ENCODE measurements at places on chromosomes 12 and 14. TPM values are rescaled to one million over a fixed set of nuclear protein-coding genes. Genes with fewer than 3 reads are reported as not detected.

DNA sequence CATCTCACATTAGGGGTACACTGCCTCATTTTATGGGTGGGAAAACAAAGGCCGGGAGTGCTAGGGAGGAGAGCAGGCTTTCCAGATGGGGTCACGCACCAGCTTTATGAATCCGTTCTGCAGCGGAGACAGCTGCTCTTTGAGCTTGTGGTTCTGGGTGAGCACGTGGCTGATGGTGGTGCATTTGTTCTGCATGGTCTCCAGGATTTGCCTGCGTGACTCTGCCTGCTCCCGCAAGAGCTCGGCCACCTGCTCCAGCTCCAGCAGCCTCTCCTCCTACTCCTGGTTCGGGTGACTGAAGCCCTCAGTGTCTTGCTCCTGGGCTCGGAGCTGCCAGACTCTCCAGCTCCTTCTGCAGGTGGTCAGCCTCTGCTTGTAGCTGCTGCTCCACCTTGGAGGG is 23.6 kb upstream of the BLTP3B start:
- no peak for DNase-seq

The ADAM21 gene
- total RNA-seq: 0.32 TPM

DNA sequence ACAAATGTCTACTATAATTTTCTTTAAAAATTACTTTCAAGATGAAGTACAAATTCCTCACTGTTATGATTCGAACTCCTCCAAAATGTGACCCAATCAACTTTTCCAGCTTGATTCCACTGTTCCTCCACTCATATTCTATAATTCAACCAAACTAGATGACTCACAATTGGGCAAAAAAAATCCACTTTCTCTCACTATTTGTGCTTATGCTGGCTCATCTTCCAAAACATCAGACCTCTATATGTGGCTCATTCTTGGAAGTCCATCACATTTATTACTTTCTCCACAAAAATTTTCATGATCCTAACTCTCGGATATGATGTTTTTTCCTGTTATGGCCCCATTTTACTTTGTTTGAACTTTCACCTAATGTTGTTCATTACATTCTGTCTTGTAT is 26.9 kb upstream of the RXYLT1 start:
- DNase-seq: no peak

GRCh38 chr14:58078068-58078467 is 73.9 kb downstream of the ARMH4 start:
- DNase-seq: no peak

DNA sequence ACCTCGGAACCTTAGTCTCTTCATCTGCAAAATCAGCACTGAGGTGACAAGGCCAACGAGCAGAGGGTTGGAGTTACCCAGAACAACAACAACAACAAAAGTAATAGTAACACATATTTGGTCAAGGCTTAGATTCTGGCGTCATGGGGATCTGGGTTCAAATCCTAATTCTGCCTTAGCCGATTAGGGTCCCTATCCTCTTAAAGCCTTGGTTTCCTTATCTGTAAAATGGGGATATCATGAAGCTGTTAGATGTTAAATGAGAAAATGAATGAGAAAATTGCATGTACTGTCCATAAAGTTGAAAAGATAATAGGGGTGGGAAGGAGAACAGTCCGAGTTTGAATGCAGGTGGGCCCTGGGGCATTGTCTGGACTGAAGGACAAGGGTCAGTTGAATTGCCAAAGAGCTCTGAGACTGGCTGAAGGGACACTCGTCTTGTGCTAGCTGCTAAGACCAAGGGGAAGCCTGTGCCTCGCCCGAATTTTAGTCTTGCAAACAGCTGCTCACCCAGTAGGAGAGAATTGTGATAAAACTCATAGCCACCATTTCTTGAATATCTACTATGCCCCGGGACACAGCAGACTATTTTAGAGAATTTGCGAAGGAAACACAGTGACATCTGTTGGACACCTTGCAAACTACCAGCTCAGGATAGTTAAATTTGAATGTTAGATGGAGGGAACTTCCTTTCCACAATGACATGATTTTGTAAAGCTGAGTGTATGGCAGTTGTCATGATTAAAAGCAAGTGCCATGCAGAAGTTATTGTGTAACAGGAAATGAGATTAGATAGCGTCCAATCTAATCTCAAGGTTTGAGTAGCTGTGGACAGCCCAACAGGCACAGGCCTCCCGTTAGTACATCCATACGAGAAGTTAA is 6.8 kb upstream of the HNF1A start:
- DNase-seq: peak; percentile 62

The ACSM4 gene
- total RNA-seq: not detected

The ESRRB gene
- total RNA-seq: not detected

- no peak for DNase-seq
Measured at GRCh38 chr14:45716572-45716971, 463.6 kb upstream of the MIS18BP1 start.

GRCh38 chr12:5694759-5695409 is 250.2 kb downstream of the ANO2 start:
- no peak for DNase-seq

DNA sequence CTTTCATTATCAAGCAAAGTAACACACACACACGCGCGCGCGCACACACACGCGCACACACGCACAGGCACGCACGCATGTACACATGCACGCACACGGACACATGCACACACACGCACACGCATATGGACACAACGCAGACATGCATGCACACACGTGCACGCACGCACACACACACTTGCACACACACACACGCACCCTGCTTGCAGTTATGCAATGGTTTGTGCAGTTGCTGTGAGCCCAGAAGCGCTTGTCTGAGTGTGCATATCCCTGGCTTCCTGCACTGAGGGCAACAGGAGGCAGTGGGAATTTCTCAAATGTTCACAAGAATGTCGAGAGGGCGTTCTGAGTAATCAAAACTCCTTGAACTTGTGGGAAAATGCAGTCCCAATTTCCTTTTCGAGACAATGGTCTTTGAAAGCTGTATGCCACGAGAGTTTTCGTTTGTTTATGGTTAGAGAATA is 41.6 kb downstream of the NFKBIA start:
- DNase-seq: no peak

The INHBC gene
- not detected for total RNA-seq

The KRT80 gene
- total RNA-seq: not detected

- DNase-seq: no peak
Measured at GRCh38 chr14:30330445-30330844, 228.5 kb upstream of the G2E3 start.

- no peak for DNase-seq
Measured at GRCh38 chr12:44362947-44363346, 513.2 kb downstream of the NELL2 start.

The EGLN3 gene
- total RNA-seq: 0.07 TPM

The C3AR1 gene
- 0.21 TPM for total RNA-seq

- no peak for DNase-seq
Measured at GRCh38 chr14:46433381-46433780, 218.2 kb downstream of the RPL10L start.

DNA sequence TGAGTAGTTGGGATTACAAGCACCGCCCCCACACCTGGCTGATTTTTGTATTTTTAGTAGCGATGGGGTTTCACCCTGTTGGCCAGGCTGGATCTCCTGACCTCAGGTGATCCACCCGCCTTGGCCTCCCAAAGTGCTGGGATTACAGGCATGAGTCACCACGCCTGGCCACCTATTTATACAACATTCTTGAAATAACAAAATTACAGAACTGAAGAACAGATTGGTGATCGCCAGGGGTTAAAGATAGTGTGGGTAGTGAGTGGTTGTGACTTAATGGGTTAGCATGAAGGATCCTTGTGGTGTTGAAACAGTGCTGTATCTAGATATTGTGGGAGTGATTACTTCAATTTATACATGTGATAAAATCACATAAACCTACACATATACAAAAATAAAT is 7.4 kb downstream of the GLIPR1L1 start:
- DNase-seq: no peak

GRCh38 chr12:851913-852312 is 97.6 kb downstream of the RAD52 start:
- DNase-seq: no peak

- no peak for DNase-seq
Measured at GRCh38 chr12:130803702-130804101, 35.3 kb downstream of the STX2 start.

The WDR89 gene
- total RNA-seq: 27.7 TPM

The MARK3 gene
- total RNA-seq: 62.2 TPM

DNA sequence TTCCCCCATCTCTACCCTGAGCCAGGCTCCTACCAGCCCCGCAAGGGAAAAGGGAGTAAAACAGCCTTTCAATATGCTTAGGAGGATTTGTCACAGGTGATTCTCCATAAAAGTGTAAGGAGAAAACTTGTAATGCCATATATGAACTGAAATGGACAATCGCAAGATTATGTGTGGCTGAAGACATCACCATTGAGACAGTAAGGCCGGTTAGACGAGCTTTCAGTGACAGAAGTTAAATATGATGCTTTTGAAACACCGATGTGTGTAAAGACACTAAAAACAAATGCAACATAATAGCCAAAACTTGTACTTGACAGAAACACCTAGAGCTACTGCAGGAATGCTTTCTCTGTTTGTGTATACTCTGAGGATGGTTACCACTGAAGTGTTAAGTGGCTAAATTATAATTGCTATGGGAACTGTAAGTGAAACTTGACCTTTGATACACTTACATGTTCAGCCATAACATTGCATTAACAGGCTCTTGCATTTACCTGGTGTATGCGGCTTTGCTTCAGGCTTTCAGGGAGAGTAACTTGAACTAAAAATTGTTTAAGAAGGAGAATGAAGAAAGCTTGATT is 42.3 kb downstream of the FAR2 start:
- no peak for DNase-seq

DNA sequence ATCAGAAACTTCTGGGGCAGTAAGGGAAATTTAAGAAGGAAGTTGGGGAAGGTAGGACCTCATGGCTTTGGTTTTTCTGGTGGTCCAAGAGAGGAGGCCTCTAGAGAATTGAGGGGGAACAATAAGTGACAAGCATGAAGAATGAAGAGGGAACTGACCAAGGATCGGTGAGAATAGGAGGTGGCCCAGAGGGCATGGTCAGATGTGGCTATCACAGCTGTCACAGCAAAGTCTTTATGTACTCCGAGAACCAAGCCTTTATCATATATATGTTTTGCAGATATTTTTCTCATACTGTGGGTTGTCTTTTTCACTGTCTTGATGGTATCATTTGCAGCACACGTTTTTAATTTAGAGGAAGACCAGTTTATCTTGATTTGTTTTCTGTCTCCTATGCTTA is 64.3 kb downstream of the PPP2R5C start:
- no peak for DNase-seq

GRCh38 chr14:105389534-105389933 is 8.8 kb upstream of the TEX22 start:
- DNase-seq: no peak

DNA sequence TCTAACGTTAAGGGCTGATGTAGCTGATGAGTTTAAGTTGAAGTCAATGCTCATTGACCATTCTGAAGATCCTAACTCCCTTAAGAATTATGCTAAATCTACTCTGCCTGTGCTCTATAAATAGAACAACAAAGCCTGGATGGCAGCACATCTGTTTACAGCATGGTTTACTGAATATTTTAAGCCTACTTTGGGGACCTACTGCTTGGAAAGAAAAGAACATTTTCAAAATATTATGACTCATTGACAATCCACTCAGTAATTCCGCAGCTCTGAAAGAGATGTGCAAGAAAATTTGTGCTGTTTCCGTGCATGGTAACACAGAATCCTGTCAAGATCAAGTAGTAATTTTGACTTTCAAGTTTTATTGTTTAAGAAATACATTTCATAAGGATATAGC is 35.0 kb upstream of the NAV3 start:
- no peak for DNase-seq

DNA sequence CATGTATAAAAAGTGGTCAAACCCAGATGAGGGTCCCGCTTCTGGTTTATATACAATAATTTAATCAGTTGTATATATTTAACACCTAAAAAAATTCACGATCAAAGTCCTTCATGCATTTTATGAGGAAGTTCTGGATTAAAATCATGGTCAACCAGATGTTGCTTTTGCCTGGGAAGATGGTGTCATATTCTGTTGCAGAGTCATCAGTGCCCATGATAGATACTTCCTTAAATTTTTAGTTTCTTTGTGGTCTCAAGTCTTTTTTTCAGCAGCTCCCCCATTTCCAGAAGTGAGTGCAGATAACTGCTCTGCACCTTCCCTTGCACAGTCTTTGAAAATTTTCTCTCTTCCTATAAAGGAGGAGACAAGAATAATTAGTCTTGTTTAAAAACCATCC is 16.1 kb downstream of the ERP29 start:
- no peak for DNase-seq

DNA sequence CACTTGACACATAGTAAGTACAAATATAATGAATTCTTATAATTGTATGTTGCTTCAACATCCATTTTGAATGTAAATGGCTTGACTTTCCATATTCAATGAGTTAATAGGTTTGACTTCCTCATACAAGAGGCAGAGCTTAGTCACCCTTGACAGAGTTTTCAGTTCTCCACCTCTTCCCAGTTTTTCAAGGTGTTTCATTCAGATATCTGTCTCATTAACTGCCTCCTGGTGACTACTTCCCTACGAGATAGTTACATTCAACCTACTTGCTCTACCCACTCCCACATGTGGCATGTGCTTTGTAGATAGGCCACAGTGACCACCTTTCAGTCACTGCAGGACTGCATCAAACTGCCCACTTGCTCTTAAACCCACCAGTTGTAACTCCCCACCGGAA is 60.0 kb downstream of the MYF5 start:
- no peak for DNase-seq

DNA sequence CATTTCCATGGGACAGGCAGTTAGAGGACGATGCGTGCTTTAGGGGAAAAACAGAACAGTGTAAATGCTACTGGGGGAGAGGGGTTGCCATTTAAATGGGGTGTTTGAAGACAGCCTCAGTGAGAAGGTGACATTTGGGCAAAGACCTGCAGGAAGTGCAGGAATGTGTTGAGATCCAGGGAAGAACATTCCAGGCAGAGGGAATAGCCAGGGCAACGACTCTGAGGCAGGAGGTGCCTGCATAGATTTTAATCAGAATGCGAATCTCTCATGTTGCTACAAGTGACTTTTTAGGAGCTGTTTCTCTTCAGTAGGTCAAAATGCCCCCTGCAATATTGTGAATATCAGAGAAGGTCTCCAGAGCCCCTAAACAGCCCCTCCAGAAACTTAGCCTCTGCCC is 7.6 kb upstream of the SCARB1 start:
- no peak for DNase-seq

All from activated naive CD4-positive, alpha-beta T cell treated with anti-CD3 and anti-CD28 coated beads for 36 hours (primary cell).